IMR-90 (cell line): ENCODE measurements at places on chromosomes 1 and 21.
A peak's percentile ranks its signal among the peaks of the same experiment; 100 is the strongest.

DNA sequence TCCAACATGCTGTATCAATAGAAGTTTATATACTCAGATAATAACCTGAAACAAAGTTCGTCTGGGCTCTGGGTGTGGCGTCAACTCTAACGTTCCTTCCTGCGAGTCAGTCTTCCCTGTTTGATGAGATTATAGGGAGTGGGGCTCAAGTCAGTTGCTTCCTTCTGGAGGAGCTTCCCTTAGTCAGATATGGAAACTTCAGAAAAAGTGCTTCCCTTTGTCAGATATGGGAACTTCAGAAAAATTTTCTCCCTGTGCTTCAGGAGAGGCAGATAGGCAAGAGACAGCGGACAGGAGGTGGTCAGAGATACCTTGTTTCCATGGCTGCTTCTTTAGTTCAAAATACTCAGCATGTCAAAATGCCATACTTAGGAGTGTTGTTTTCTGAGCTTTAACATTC, 51.1 kb upstream of the PRDX6 start:
- H3K4me3 ChIP-seq = no peak overlapping the region
- no peak overlapping the region for H3K27ac ChIP-seq
- peaks cover 5% of the 10 kb centered on the region; the same call in 1 of the 2 replicates for H3K4me1 ChIP-seq

DNA sequence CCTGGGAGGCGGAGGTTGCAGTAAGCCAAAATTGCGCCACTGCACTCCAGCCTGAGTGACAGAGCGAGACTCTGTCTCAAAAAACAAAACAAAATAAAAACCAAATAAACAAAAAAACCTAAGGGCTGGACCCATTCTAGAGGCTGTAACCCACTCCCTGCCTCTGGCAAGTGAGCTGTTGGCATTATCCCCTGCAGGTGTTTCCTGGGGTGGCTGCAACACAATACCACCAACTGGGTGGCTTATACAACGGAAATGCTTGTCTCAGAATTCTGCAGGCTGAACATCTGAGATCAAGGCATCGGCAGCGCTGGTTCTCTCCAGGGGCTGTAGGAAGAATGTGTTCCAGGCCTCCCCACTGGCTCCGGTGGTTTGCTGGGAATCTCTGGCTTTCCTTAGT, 15.2 kb downstream of the LRRC38 start:
- H3K27ac ChIP-seq = no peak overlapping the region
- H3K27me3 ChIP-seq = no peaks in the 10 kb centered on the region
- no peaks in the 10 kb centered on the region for H3K36me3 ChIP-seq
- no peak overlapping the region for H3K4me3 ChIP-seq
- no peaks in the 10 kb centered on the region for H3K4me1 ChIP-seq

DNA sequence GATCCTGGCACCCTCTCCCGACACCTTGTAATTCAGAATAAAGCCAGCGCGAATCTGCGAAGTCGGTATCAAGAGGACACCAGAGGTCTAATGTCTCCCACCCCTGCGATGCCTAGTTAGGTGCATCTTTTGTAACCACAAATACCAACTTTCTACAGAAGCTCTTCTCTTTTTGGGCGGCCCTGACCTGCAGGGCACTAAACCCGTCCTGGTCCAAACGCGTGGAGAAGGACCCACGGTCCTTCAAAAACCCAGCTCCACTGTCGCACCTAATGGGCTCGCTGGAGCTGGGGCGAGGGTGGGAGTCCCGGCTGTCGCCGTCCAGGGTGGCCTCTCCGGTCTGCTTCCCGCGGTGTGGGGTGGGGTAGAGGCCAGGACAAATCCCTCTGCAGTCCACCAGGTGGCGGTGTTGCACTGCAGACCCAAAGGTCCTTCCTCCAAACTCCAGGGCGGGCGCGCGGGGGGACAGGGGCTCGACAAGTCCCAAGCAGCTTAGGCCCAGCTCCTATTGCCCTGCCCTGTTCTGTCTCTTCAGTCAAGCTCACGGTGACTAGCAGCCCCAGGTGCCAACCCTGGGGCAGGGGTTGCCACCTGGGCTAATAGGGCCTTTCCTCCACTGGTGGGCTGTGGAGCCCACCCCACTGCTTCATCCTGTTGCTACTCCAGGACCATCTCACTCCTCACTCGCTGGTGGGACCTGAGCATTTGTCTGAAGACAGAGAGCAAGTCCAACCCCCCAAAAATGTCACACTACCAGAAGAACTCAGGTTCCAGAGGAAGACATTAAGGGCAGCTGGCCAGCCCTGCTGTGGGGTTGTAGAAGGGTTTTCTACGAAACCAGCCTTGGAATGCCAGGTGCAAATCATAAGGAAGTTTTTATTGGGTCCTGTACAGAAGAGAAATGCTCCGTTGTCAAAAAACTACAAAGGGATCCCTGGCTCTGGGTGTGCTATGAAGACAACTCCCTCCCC, 2.8 kb downstream of the HES3 start:
- no peak overlapping the region for H3K27ac ChIP-seq
- peak; percentile 61 for DNase-seq
- no peak overlapping the region for H3K4me3 ChIP-seq
- H3K36me3 ChIP-seq = no peaks in the 10 kb centered on the region
- no peaks in the 10 kb centered on the region for H3K4me1 ChIP-seq

GRCh38 chr21:25953659-25954058, 216.9 kb downstream of the APP start:
- peaks cover 17% of the 10 kb centered on the region for H3K36me3 ChIP-seq
- DNase-seq = no peak
- no peaks in the 10 kb centered on the region for H3K27me3 ChIP-seq

GRCh38 chr1:223114871-223115270, 28.2 kb downstream of the TLR5 start:
- no peak for DNase-seq
- no peak overlapping the region for H3K4me3 ChIP-seq
- H3K27me3 ChIP-seq = peaks cover 18% of the 10 kb centered on the region
- no peaks in the 10 kb centered on the region for H3K4me1 ChIP-seq
- no peaks in the 10 kb centered on the region for H3K36me3 ChIP-seq

DNA sequence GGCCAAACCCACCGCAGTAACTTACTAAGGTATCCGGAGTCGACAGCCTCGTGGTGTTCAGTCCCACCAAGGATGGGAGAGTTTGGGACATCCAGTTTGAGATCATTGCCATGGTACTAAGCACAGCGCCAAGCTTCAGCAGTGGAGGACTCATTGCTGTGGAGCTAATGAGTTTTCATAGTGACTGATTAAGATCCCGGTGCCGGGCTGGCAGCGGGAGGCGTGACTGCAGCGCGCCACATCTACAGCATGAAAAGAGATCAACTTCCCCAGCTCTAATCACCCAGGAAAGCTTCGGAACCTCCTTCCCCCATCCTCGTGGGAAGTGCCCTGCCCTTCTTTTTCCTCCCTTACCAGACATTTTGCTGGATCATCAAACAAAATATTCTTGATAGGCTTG, 149.9 kb downstream of the OLFM3 start:
- no peaks in the 10 kb centered on the region for H3K4me1 ChIP-seq
- no peak overlapping the region for H3K27ac ChIP-seq
- H3K27me3 ChIP-seq = no peaks in the 10 kb centered on the region
- H3K4me3 ChIP-seq = no peak overlapping the region
- no peak for DNase-seq
- no peaks in the 10 kb centered on the region for H3K36me3 ChIP-seq

DNA sequence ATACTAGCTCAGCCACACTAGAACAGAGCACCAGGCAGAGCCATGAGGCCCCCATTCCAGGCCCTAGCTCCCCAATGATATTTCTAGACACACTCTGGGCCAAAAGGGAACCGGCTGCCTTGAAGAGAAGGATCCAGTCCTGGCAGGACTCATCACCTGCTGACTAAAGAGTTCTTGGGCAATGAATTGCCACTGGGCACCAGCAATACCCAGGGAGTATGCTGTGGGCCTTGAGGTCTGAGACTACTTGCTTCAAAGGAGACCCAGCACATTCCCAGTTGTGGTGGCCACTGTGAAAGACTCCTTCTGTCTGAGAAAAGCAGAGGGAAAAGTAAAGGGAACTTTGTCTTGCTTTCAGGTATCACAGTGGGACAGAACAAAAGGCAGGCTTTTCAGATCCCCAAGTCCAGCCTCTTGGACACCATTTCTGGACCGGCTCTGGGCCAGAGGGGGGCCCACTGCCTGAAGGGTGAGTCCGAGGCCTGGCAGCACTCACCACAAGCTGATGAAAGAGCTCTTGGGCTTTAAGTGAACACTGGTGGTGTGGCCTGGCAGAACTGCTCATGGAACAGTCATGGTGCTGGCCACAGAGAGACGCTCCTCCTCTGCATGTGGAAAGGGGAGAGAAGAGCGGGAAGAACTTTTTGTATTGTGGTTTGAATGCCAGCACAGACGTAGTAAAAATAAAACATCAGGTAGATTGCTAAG, 72.5 kb downstream of the CDC42BPA start:
- no peak overlapping the region for H3K27ac ChIP-seq
- no peaks in the 10 kb centered on the region; the same call in 1 of the 2 replicates for H3K4me1 ChIP-seq
- no peak overlapping the region for H3K4me3 ChIP-seq
- H3K36me3 ChIP-seq = no peaks in the 10 kb centered on the region
- no peak for DNase-seq

DNA sequence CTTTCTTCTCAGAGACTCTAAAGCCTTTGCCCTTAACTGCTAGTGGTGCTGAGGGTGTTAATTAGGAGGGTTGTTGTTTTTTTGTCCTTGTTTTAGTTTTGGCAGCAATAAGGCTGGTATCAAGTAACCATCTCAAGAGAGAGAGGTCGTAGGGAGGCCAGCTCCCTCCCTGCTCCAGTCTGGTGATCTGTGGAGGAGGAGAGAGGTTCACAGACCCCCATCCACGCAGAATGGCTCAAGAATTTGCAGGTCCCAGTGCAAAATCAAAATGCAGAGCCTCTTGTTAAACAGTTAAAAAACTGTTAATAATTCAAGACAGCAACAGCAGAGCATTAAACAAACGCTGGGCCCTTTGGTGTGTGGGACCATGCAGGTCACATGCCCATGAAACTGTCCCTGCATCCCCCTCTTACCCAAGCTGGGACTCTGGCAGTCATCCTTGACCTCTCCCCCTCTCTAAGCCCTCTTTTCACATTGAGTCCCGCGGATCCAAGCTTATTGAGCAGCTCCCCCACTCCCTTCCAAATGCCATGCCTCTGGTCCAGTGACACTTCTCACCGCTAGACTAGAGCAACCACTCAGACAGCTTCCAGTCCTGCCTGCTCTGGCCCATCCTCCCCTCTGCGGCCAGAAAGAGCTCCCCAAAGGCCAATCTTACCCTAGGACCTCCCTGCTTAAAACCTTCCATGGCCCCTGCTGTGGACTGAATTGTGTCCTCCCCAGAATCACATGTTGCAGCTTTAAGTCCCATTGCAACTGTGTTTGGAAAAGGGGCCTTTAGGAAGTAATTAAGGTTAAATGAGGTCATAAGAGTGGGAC, 47.7 kb upstream of the RPL11 start:
- no peaks in the 10 kb centered on the region for H3K4me1 ChIP-seq
- DNase-seq = no peak
- H3K4me3 ChIP-seq = no peak overlapping the region
- H3K27me3 ChIP-seq = peaks cover 28% of the 10 kb centered on the region

GRCh38 chr1:36183309-36183856, 27.4 kb downstream of the MAP7D1 start:
- H3K27me3 ChIP-seq = no peaks in the 10 kb centered on the region
- DNase-seq = no peak
- H3K36me3 ChIP-seq = peaks cover 38% of the 10 kb centered on the region

GRCh38 chr1:94670273-94670672, 128.7 kb upstream of the F3 start:
- peaks cover 16% of the 10 kb centered on the region; the same call in 1 of the 2 replicates for H3K4me1 ChIP-seq
- H3K4me3 ChIP-seq = no peak overlapping the region
- H3K27me3 ChIP-seq = no peaks in the 10 kb centered on the region
- DNase-seq = peak; percentile 34
- no peaks in the 10 kb centered on the region for H3K36me3 ChIP-seq

DNA sequence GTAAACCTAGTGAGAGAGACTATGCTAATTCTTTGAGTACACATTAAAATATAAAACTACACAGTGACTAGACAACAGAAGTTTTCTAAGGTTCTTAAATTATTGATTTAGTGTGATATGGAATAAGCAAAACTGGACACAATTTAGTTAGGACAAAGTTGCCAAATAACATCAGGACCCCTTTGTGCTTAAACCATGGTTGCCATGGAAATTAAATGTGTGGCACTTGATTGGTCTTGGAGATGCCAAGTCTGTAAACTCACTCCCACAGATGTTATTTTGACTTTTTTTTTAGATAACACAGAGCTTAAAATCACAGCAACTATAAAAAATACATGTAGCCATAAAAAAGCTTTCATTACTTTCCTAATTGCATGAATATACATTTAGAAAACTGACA, 234.6 kb downstream of the BRINP3 start:
- H3K27me3 ChIP-seq = no peaks in the 10 kb centered on the region
- no peaks in the 10 kb centered on the region for H3K36me3 ChIP-seq
- H3K4me3 ChIP-seq = no peak overlapping the region
- H3K27ac ChIP-seq = no peak overlapping the region
- no peaks in the 10 kb centered on the region for H3K4me1 ChIP-seq

GRCh38 chr1:167012570-167012969, 23.5 kb downstream of the MAEL start:
- no peaks in the 10 kb centered on the region for H3K4me1 ChIP-seq
- no peak for DNase-seq
- H3K36me3 ChIP-seq = no peaks in the 10 kb centered on the region
- H3K27ac ChIP-seq = no peak overlapping the region
- H3K4me3 ChIP-seq = no peak overlapping the region
